Smooth muscle cell of the umbilical artery (primary cell): ENCODE measurements at places on chromosomes 5 and 9. TPM values are rescaled to one million over a fixed set of nuclear protein-coding genes. Genes with fewer than 3 reads are reported as not detected.

The RFK gene
- total RNA-seq, result 25.2 and 28.2 TPM in 2 replicates

The PITX1 gene
- 29.7 and 35.3 TPM in 2 replicates for total RNA-seq

The TAS2R1 gene
- not detected in 2 replicates for total RNA-seq

The MGAT4B gene
- total RNA-seq, result 154 and 261 TPM in 2 replicates
